ENCODE measurements at places on chromosomes 4 and X.

DNA sequence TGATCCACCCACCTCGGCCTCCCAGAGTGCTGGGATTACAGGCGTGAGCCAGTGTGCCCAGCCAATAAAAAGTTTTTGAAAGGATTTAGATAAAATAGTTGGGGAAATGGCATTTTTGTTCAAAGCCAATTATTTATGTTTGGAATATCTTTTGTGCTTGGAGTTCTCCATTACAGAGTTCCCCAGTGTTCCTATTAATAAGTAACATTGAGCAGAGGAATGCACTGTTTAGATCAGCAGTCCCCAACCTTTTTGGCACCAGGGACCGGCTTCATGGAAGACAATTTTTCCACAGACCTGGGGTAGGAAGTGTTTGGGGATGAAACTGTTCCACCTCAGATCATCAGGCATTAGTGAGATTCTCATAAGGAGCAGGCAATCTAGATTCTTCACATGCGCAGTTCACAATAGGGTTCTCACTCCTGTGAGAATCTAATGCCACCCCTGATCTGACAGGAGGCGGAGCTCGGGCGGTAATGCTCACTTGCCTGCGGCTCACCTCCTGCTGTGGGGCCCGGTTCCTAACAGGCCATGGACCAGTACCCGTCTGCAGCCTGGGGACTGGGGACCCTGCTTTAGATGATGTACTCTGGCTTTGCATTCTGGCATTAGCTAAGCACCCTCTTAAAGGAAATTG lies 8.3 kb downstream of the PKD2 start:
- DNase-seq, result no peak

- no peak for DNase-seq
These were observed 102.6 kb upstream of the TENT5D start for GRCh38 chrX:80317646-80318045.

DNA sequence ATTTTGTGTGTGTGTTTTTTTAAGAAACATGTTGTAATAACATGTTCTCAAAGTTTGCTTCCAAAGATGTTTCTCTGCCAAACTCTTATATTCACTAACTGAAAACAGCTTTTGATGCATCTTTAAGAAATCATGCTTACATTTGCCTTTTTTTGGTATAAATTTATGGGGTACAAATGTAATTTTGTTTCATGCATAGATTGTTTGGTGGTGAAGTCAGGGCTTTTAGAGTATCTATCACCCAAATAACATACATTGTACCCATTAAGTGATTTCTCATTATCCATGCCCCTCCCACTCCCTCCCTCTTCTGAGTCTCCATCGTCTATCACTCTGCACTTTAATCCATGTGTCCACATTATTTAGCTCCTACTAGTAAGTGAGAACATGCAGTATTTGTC lies 30.8 kb downstream of the SPINK2 start:
- no peak for DNase-seq

DNA sequence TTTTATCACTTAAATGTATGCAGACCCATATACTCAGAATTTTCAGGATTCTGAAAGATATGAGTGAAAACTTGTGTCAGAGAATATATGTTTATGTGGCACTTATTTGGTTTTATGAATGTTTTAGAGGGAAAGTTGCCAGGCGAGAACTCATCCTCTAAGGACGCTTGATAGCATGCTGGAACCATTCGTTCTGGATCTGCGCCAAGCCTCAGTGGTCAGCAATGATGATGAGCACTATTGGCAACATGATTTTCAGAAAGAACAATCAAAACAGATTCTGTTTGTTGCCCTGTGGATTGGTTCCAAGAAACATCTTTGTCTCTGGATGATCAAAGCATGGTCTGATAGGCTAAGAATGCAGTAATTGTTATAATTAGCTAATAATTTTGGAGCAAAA lies 32.1 kb upstream of the RAPGEF2 start:
- no peak for DNase-seq

DNA sequence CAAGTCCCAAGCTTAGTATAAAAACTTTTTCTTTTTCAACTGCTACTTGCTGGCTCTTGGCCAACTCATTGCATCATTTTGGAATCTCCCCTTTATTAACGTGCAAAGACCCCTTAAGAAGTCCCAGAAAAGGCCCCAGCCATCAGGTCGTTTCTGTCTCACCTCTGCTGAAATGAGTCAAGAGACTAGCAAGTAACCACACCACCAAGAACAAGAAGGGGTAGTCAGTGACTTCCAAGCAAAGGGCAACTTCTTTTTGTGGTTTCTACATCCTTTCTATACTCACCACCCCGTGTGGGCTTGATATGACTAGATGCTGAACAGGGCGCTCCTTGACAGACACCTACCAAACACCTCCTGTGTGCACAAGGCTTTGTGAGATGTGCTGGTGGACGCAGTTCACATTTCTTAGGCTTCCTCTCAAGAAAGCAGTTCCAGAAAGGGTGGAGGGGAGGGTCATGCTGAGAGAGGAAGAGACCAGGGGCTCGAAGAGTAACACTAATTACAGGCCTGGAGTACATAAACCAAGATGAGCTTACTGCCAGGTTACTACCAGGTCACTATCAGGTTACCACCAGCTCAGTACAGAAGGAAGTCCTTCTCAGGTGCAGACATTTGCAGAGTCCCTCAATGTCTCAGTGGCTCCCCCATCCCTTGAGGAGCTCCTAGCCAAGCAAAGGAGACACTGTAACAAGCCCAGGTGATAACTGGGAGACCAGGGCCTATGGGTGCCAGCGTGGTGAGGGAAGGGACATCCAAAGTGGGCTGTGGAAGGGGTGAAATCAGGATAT lies 19.3 kb downstream of the JAKMIP1 start:
- DNase-seq, result peak; percentile 66

- DNase-seq, result no peak
These were observed 121.8 kb upstream of the GALNT7 start for GRCh38 chr4:173046818-173047217.

DNA sequence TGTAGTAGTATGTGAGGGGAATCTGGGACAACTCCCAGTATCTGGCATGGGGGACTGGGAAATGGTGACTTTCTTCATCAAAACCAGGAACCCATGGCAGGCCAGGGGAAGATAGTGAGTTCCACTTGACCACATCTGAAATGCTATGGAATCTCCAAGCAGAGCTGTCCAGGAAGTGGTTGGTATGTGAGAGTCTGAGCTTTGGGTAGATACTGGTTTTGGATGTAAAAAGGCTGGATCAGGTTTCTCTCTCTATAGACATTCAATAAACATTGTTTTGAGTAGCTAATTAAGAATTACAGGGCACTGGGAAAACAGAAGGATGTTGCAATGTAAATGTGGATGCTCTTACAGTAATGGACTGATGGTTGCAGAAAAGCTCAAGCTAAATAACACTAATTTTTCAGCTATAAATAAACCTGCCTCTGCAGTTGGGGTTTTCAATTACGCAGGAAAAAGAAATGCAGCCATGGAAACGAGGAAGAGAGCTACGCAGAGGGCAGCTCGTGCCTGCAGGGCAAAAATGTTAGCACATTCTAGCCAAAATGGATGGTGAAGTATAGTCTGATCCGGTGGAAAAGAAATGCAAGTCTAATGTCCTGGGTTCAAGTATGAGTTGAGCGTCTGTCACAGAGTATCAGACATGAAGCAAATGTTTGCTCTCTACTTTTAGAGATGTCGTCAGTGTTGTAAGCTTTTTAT lies 13.4 kb upstream of the CHRNA9 start:
- no peak for DNase-seq

DNA sequence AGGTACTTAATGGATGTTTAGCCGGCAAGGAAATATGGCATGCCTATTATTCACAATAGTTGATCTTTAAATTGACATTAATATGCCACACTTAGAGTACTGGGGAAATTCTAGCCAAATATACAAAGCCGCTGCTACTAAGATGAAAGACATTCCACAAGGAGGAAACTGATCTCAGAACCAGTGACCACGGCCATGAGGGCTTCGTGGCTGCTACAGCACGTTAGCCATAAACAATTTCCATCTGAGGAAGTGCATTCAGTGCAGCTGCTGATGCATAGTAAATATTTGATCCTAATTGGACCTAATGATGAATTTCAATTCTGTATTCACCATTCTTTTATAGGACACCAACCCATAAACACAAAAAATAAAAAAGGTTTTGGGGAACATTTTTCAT lies 59.1 kb downstream of the SORBS2 start:
- DNase-seq, result no peak

DNA sequence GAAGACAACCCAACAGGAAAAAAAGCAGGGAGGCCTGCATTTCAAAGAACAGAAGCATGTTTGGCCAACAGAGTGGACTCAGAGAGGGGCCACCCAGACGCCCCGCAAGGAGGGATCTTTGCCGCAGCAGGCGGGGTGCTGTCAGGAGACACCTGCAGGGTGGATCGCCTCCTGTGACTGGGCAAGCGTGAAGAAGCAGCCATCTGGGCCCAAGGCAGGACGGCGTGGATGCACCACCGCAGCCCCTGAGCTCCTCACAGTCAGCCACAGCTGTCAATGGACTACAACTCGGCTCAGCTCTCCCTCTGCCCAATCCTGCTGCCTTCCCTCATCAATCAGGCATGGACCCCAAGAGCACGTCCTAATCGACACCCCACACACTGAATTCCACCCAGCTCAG lies 32.0 kb upstream of the MAN2B2 start:
- no peak for DNase-seq

DNA sequence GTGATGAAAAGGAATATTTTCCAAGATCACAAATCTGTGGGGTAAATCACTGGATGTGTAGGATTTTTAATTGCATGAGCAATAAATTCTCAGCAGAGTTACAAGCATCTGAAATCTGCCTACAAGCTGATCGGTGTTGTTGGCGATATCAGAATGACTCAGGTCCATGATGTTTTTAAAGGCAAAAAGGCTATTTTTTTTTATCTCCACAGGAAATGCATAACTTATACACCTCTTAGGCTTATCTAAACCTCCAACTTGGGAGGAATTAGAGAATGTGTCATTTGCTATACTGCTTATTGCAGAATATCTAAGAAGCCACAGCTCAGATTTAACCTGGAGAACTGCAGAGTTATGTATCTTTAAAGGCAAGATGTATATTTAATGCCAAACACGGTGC lies 61.6 kb downstream of the KIT start:
- no peak for DNase-seq

Measured in activated gamma-delta T cell treated with anti-CD3 and anti-CD28 coated beads, Interleukin-2, amount 50 U/mL, for 16 hours (primary cell).